ENCODE measurements at places on chromosomes 2 and 18.

DNA sequence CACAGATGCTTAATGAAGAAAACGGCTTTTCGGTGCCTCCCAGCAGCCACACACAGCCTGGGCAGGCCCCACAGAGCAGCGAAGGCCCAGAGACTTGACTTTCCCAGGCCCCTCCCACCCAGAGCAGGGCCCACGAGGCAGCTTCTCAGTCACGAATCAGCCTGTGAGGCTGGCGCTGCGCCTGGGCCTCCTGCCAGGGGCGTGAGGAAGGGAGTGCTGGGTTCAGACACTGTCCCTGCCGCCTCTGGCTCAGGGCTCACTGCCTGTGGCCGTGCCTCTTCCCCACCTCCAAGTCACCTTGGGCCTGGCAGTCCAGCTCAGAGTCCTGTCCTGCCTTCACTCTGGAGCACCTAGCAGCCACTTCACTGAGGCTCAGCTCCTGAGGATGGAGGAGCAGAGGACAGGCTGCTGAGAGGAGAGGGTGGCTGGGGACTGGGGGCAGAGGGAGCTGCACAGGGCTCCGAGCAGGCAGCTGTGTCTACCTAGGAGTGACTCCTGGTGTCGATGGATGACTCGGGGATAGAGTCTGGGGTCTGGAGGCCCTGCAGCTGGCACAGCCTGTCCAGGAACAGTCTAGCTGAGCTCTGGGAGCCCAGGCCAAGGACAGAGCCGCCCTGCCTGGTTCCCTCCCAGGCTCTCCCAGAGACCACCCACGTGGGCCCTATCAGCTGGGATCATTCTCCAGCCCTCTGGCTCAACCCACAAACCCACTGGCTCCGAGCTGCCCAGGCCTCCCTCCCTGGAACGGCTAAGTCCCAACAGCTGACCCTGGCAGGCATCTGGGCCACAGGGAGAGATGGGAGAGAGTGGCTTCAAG, 36.4 kb upstream of the FOSL2 start:
- DNase-seq = peak; percentile 46

- no peak for DNase-seq
Observed at GRCh38 chr18:77201506-77201905, 48.1 kb upstream of the GALR1 start.

DNA sequence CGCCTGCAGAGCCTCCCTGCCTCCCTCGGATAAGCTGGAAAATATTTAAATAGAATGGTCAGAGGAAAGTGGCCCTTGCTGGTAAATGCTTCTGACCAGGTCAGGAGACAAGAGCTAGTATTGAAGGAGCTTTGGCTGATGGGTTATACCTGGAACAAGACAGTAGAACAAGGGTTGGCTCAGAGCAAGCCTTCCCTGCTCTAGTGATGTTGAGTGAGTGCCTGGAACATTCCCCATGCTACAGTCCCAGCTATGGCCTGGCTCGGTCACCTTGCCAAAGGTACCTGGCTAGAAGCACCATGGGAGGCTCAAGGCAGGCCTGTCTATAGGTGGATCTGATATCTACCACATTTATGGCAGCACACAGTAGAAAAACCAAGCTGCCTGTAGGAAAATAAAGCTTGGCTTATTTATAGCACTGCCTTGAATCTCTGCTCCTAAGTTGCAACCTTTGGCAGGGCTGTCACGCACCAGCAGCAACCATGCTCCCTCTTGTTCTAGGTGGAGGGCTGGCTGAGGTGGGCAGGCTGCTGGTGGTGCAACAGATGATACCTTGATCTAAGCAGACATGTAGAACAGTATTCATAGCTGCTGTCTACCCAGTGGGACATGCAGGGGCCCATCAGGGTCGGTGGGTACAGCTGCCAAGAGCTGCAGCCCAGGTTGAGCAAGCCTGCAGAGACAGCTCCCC, 66.7 kb upstream of the BCL2L11 start:
- DNase-seq = no peak

DNA sequence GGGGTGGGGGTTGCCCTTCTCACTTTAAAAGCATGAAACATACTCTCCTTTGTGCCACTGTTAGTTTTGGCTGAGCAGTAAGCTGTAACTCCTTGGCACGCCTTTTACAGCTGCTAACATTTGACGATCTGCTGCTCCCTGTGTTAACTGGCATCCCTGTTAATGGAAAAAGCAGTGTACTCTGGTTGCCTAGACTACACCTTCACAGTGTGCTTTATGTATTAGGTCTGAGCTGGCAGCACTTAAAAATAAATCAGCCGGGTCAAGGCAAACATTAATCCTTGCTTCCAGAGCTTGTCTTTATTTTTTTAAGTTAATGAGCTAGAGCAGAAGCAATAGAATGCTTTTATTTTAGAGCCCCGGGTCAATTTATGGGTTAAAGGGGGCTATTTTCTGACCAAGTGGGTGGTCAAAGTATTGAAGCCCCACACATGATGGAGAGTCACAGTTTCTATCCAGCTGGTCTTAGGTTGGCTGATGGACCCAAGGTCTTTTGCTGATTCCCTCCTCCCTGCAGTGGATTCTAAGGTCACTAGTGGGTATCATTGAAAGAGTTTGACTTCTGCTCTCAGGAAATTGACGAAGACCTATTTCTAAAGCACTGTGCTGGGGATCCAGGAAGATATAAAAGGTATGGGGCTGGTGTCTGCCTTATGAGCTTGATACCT, 54.5 kb downstream of the CFAP221 start:
- peak; percentile 10 for DNase-seq

GRCh38 chr2:120548627-120549608, 186.8 kb upstream of the GLI2 start:
- no peak for DNase-seq

- no peak for DNase-seq
Observed at GRCh38 chr2:68193144-68193543, 35.5 kb downstream of the PNO1 start.

GRCh38 chr2:20397811-20398447, 47.3 kb upstream of the PUM2 start:
- no peak for DNase-seq

Measured in nephron progenitor cell (in vitro differentiated cells).